SJSA1 (cell line): ENCODE measurements at places on chromosomes 7 and 10. TPM values are rescaled to one million over a fixed set of nuclear protein-coding genes. Genes with fewer than 3 reads are reported as not detected.

C10orf143 gene
- 0.16 TPM in 1 of 2 replicates, not detected in the other for total RNA-seq

GRCh38 chr10:29701306-29701705, 66.5 kb upstream of the SVIL start:
- H3K27me3 ChIP-seq = no peaks in the 10 kb centered on the region
- H3K4me3 ChIP-seq = no peak overlapping the region
- no peak overlapping the region for H3K27ac ChIP-seq
- H3K36me3 ChIP-seq = no peaks in the 10 kb centered on the region
- H3K4me1 ChIP-seq = peaks cover 9% of the 10 kb centered on the region; the same call in 1 of the 2 replicates

CFAP70 gene
- total RNA-seq = 0.08 and 0.25 TPM in 2 replicates

DNA sequence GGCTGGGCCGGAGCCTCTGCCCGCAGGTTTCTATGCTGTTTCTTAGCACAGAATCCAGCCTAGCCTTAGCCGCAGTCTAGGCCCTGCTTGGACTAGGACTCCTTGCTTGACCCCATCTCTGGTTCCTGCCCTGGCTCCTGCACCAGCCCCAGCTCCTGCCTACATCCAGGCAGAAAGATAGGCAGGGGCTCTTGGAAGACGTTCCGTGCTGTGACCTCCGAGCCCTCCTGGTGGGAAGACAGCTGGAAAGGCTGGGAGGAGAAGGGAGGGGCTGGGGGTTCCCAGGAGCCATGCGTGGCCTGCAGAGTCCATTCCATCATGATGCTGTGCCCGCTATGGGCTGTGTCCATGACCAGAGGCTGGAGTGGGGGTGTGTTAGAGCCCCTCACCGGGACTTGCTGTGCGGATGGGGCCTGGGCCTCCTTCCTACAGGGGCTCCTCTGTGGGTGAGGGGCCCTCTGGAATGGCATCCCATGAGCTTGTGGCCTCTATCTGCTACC, 26.2 kb downstream of the RAMP3 start:
- peak; percentile 16 for DNase-seq
- no peaks in the 10 kb centered on the region for H3K36me3 ChIP-seq
- H3K27ac ChIP-seq = no peak overlapping the region
- H3K4me3 ChIP-seq = no peak overlapping the region
- H3K4me1 ChIP-seq = no peaks in the 10 kb centered on the region

CFTR gene
- 0.06 and 0.08 TPM in 2 replicates for total RNA-seq

LEP gene
- not detected in 2 replicates for total RNA-seq

NUTM2E gene
- total RNA-seq = 0.05 TPM in 1 of 2 replicates, not detected in the other

SORCS3 gene
- total RNA-seq = not detected in 2 replicates

ITPRID1 gene
- not detected in 2 replicates for total RNA-seq

DNA sequence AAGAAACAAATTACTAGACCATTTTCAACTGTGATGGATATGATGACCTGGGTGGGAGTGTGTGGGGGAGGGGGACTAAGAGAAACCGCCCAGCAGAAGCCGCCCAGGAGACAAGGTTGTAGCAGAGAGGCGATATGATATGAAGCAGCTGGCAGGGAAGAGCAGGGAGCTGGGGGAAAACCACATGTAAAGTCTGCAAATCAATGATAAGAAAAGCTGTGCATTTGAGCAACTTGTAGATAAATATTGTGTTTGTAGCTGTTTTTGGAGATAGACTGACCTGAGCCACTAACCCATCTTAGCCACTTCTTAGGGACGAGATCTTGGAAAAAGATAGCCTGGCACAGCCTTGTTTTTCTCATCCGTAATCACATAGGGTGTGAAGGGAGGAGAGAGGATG, 252.6 kb downstream of the SEC23IP start:
- no peaks in the 10 kb centered on the region for H3K36me3 ChIP-seq
- H3K4me3 ChIP-seq = no peak overlapping the region
- no peak overlapping the region for H3K27ac ChIP-seq

- H3K4me3 ChIP-seq = no peak overlapping the region
- no peak for DNase-seq
- no peaks in the 10 kb centered on the region for H3K36me3 ChIP-seq
- no peaks in the 10 kb centered on the region; the same call in 1 of the 2 replicates for H3K27me3 ChIP-seq
- no peaks in the 10 kb centered on the region for H3K4me1 ChIP-seq
Observed at GRCh38 chr10:62498271-62498670, 124.1 kb downstream of the ZNF365 start.

RHEB gene
- total RNA-seq = 203 and 290 TPM in 2 replicates
